ENCODE measurements at places on chromosomes 5 and 9.
A peak's percentile ranks its signal among the peaks of the same experiment; 100 is the strongest.

DNA sequence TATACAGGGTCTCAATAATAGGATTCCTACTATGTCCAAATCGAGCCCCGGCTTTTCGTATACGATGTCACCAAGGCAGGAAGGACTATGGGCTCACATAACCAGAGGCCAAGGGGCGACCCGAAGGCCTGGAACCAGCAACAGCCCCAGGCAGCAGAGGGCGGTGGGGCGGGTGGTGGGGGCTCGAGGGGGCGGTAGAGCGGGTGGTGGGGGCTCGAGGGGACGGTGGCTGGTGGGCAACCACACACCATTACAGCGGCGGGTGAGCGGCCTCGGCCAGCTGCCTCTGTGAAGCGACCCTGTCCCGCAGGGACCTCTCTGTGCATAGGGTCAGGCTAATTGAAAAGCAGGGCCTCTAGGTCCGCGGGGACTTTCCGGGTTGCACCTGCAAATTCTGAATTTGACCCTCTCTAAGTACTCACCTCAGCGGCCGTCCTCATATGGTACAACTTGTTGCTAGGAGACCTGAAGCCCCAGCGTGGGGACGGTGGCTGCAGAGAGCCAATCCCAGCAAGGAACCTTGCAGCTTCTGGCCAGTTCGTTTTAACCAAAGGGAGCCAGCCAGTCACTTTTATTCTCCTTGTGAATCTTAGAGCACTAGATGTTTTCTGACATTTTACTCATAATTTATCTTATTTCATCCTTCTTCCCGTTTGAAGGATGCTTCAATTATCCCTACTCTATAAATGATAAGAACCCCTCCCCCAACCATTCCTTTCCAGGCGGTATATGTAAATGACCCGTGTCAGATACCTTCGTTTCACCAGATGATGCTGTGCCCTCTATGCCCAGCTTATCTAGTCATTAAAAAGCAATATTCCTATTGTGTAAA lies at the start of gene NME5:
Gene NME5, minus strand, starts transcription at position 480 of the 832 bp plus-strand sequence. CDS start 648 bp downstream, outside the sequence.
- DNase-seq, result peak; percentile 61

GRCh38 chr5:135140446-135141204 lies 106.6 kb upstream of the PITX1 start:
- DNase-seq, result peak; percentile 23

GRCh38 chr5:127970854-127971425 lies 112.6 kb upstream of the SLC12A2 start:
- no peak for DNase-seq

DNA sequence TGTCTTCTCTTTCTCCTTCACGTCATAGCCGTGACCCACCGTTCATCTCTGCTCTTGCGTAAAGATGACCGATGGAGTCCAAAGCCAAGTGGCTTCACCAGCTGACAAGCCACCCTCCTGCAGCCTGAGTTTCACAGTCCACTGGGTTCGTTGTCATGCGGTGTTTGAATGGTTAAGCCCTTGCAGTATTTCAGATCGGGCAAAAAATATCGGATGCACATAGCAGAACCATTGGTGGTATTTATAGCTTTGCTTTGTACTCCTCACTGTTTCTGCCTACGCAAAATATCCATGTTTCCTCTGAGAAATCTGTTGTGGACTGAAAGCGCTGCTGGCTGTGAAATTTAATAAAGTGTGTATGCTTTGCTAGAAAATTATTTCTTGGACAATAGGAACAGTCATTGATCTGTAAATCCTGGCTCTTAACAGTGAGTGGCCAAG lies 34.5 kb upstream of the NCS1 start:
- no peak for DNase-seq
